ENCODE measurements at places on chromosomes 1 and 21. TPM values are rescaled to one million over a fixed set of nuclear protein-coding genes. Genes with fewer than 3 reads are reported as not detected.

DNA sequence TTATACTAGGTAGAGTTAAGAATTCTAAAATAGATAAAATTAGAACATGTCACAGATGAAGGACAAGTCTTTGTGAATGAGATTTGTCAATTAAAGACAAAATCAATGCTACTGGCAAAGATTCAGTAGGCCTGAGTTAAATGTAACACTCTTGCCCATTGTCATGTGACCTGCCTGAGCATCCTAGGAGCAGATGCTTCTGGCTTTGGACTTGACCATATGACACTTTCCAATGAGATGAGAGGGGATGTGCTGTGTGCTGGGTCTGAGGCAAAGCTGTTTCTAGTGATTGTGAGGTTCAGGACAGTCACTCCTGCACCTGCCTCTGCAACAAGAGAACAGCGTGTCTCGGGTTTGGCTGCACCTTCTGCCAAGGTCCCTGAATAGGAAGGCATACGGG is 144.9 kb downstream of the HIVEP3 start:
- DNase-seq = no peak

- no peak for DNase-seq
Measured at GRCh38 chr21:44854664-44855446, 18.6 kb downstream of the PTTG1IP start.

GRCh38 chr1:50427086-50427817 is 4.0 kb upstream of the DMRTA2 start:
- DNase-seq = no peak

GRCh38 chr1:63836830-63837229 is 63.0 kb downstream of the ROR1 start:
- no peak for DNase-seq

DNA sequence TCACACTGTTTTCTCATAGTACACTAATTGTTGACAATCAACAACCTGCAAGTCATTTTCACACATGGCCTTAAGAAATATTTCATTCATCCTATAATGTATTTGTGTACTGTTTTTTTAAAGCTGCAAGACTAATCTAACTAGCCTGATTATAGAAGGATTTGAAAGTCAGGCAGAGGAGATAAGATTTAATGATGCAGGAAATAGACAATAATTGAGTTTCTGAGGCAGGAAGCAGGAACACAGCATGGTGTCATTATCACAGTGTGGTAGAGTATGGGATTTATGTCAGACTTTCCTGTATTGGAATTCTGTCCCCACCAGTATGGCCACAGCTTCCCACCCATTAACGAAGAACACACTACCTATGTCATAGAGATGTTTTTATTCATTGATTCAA is 138.8 kb downstream of the LRRC7 start:
- DNase-seq = no peak

- no peak for DNase-seq
Measured at GRCh38 chr1:161511018-161511755, 5.9 kb downstream of the FCGR2A start.

DNA sequence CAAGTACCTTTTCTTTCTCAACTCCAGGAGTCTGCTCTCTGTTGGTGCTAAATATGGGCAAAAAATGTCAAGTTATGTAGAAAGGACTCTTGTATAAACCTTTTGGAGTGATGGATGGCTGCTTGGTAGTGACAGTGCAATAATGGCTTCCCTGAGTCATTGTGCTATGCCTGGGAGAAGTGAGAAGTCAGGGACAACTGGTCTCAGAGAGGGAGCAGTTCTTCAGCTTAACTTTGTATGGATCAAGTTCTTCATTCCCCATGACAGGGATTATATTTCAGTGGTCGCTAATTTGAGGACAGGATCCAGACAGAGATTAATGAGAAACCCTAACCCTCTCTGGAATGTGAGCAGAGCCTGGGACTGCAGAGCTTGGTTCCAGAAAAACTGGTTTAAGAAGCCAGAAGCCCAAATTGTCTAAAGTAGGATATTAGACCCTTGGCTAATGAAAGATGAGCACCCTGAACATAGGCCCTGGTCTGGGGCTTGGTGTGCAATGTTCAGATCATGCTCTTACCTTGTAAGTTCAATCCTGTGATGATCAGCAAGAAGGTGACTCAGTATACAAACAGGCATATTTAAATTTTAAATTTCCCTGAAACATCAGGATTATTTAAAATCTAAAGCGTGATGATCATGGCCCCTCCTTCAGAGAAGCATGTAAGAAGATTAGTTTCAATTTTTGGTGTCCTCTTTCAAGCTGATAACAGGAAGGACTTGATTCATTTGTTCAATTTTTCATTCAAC is 50.9 kb downstream of the NTMT2 start:
- no peak for DNase-seq

DNA sequence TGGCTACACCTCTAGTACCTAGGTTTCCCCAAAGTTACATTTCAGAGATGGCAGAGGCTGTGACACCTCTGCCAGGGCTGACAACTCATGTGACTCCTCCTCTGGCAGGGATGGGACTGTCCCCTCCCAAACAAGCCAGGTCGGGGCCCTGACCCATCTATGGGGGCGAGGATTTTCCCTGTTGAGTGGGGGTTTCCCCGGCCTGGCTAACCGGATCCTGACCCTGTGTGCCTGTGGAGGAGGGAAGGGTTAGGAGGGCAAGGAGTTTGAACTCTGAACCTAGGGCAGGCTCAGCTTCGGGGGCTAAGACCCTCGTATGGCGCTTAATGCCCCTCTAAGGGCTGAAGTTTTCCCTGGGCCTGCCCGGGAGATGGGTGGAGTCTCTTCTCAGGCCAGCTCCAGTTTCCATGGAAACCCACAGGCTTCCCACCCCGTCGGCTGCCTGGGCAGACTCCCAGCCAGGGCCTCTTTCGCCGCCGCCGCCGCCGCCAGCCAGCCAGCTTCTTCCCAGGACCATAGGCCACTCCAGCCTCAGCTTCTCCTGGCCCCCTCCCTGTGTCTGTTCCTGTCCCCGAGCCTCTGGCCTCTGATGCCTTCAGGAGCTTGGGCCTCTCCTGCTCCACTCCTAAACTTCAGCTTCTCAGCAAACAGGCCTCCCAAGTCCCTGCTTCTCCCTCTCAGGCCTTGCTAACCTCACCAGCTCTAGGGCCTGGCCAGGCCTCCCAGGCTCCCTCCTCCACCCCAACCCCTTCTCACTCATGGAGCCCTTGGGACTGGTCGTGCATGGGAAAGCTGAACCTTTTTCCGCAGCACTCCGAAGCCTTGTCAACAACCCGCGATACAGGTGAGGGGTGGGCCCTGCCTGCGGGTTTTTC is at the start of gene BTBD19:
Gene BTBD19, plus strand, starts transcription at position 461 of the 875 bp plus-strand sequence. Its CDS starts 298 bp downstream, at position 759.
- no peak for DNase-seq

GRCh38 chr1:212700223-212700891 is 717 bp upstream of the BATF3 start:
- no peak for DNase-seq

GRCh38 chr1:8281843-8282509 is 35.9 kb upstream of the SLC45A1 start:
- no peak for DNase-seq

AVPR1B gene
- not detected for total RNA-seq

GNAT2 gene
- total RNA-seq = not detected

- DNase-seq = peak; percentile 79
Measured at GRCh38 chr1:15918962-15919715, 56.8 kb downstream of the ZBTB17 start.

DNA sequence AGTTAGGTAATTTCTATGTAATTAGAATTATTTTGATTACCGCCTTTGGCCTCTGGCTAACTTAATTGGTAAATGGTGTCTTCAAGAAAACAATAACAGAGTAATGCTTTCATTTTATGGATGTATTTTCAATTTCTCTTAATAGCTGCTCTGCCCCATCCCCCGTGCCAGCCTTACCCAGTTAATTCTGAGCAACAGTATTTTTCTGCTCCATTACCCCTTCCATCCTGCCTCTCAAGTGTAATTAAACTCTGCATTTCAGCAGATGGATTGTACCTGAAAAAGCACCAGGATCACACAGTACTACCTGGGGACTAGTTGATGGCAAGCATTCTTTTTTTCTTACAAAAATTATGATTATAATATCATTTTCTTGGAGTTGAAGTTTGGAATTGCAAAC is 104.2 kb downstream of the KIAA0319L start:
- no peak for DNase-seq

DNA sequence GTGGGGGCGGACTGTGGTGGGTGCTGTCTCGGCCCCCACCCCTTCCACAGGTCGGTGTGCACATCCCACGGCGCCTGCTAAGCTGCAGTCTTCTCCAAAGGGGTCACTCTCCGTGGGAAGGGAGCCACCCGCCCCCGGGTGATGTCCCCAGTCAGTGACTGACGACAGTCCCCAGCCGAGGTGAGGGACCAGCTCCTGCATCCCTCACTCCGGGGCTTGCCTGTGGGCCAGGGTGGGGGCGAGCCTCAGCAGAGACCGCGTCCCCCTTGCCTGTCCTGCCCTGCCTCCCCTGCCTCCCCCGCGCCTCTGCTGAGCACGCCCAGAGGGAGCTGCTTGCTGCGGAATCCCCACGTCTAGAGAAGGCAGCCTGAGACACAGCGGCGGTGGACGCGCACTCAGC is 35.9 kb upstream of the PDE9A start:
- DNase-seq = no peak

DNA sequence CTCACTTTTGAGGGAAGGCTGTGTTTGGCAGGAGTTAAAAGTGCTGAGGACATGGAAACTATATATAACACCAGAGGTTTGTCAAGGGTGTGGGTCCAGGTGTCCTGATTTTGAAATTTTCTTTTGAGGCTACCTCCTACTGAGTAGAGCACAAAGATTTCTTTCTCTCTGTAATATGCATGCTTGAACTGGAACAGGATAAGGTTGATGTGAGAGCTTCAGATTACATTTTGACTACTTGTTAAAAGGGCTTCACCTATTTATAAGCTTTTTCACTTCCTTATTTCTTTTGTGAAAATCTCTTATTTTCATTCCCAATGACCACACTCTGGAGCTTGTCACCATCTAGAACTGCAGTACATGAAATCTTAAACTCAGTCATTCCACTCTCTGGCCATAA is 59.8 kb upstream of the PLA2G4A start:
- DNase-seq = no peak
